ENCODE measurements at places on chromosomes 7 and 10.
A peak's percentile ranks its signal among the peaks of the same experiment; 100 is the strongest.

GRCh38 chr7:21543528-21544302, 876 bp downstream of the DNAH11 start:
- peaks cover 11% of the 10 kb centered on the region for H3K4me1 ChIP-seq
- H3K27ac ChIP-seq, result no peak overlapping the region
- peak; percentile 22 for DNase-seq
- peaks cover 58% of the 10 kb centered on the region for H3K27me3 ChIP-seq
- peaks cover 3% of the 10 kb centered on the region for H3K36me3 ChIP-seq

- H3K4me1 ChIP-seq, result peaks cover 4% of the 10 kb centered on the region
- H3K4me3 ChIP-seq, result no peak overlapping the region
- no peaks in the 10 kb centered on the region for H3K27me3 ChIP-seq
- no peak for DNase-seq
- peaks cover 1% of the 10 kb centered on the region for H3K36me3 ChIP-seq
- H3K27ac ChIP-seq, result no peak overlapping the region
Measured at GRCh38 chr10:112491144-112491543, 44.1 kb downstream of the VTI1A start.

DNA sequence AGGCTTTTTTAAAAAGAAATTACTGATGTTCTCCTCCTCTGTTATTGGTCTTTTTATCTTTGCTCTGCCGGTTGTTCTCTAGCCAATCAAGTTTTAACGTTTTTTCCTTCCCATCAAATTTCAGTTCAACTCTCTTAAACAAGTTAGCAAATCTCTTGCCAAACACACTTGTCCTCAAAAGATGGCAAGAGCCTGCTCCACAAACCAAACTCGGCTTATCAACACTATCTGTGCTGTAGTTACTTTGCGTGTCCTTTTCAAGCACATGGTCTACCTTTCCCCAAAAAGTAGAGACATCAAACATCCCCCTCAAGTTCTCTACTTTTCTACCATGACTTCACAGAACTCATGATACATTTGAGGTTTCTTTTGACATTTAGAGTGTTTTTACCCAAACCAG, 71.3 kb downstream of the OSBPL3 start:
- H3K27ac ChIP-seq, result no peak overlapping the region
- H3K4me3 ChIP-seq, result no peak overlapping the region
- H3K4me1 ChIP-seq, result peaks cover 43% of the 10 kb centered on the region
- H3K27me3 ChIP-seq, result no peaks in the 10 kb centered on the region
- no peak for DNase-seq
- H3K36me3 ChIP-seq, result peaks cover 32% of the 10 kb centered on the region

DNA sequence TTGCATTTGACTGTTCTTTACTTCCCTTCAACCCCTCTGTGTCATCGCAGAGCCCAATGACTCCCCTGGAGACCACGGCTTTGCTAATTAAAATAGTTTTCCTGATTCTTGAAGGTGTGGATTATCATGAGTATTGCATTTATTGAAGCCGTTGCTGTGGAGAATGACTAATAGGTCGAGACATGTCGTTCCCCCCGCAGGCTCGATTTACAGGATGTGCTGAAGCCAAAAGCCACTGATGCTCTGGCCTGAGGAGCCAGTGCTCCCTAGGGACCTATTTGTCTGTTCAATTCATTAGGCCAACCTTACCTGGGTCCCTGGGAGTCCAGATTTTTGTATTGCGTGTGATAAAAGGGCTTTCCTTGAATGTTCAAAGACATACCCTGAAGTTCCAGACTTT, 102.3 kb downstream of the NPTX2 start:
- H3K4me1 ChIP-seq, result no peaks in the 10 kb centered on the region
- no peaks in the 10 kb centered on the region for H3K36me3 ChIP-seq
- no peak overlapping the region for H3K27ac ChIP-seq

- no peaks in the 10 kb centered on the region for H3K27me3 ChIP-seq
- H3K4me3 ChIP-seq, result no peak overlapping the region
- H3K36me3 ChIP-seq, result no peaks in the 10 kb centered on the region
- no peaks in the 10 kb centered on the region for H3K4me1 ChIP-seq
Measured at GRCh38 chr10:67438605-67439304, 257.2 kb downstream of the CTNNA3 start.

DNA sequence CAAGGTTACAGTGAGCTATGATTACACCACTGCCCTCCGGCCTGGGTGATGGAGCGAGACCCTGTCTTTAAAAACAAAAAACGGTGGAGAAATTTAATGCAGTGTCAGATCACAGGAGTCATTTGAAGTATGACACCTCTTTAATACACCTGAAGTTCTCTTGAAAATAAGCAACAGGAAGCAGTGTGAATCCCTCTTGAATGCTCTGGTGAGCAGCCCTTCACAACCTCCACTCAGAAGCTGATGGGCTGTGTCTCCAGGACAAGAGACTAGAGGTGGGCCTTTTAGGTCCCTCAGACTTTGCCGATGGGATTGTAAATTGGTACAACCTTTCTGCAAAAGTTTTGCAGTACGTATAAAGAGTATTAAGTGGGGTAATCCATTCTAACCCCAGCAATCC, 50.1 kb downstream of the CYP26A1 start:
- no peak overlapping the region for H3K4me3 ChIP-seq
- no peak for DNase-seq
- H3K27me3 ChIP-seq, result no peaks in the 10 kb centered on the region
- peaks cover 3% of the 10 kb centered on the region for H3K36me3 ChIP-seq
- H3K4me1 ChIP-seq, result peaks cover 12% of the 10 kb centered on the region
